Stimulated activated CD4-positive, alpha-beta T cell treated with anti-CD3 and anti-CD28 coated beads, Interleukin-1b, Interleukin-23, amount 100 ng/mL, for 48 hours (primary cell): ENCODE measurements at places on chromosomes 7 and 10.
A peak's percentile ranks its signal among the peaks of the same experiment; 100 is the strongest.

DNA sequence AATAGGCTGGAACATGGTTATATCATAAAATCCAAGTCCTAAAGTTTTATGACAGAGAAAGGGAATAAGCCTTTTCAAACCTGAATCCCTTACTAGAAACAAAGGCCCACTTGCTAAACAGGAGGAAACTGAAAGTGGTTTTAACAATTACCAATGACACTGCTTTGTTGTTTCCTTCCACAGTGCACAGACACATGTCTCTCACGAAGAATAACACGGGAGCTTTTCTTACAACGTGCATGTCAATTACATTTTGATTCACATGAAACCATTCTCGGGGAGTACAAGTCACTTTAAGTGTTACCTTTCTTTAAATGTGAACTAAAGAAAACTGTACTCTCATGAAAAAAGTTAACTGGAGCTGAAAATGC is 1.4 kb downstream of the MRPS33 start:
- DNase-seq: no peak

GRCh38 chr10:113644185-113645120 is 19.4 kb downstream of the NRAP start:
- DNase-seq: no peak

DNA sequence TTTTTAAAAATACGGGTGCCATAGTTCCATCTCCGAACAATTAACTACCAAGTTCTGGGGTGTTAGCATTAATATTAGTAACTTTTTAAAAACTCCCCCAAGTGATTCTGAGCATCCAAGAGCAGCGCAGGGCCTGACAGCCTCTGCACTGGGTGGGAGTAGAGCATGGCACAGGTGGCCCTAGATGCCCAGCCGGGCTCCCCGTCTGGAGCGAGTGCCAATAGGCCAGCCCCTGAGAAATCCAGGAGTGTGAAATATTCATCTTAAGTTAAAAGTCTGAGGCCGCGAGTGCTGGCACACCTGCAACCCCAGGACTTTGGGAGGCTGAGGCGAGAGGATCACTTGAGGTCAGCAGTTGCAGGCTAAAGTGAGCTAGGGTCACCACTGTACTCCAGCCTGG is 16.2 kb downstream of the FAM107B start:
- no peak for DNase-seq

DNA sequence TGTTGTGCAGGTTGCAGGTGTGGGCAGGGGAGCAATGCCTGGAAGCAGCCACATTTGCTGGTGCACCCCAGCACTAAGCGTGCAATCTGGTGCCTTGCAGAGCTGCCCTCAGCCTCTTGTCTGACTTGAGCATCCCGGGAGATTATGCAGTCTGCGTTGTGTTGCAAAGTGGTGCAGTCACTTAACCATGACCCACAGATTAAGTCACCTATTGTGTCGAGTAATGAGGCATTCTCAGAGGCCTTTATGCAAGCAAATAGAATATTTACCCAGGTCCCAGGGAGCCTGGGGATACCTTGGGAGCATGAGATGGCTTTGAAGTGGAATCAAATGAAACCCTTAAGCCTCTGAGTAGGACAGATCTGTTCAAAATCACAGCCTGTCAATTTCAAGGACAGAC is 529.0 kb downstream of the TYW1 start:
- DNase-seq: no peak

GRCh38 chr10:50152792-50153272 is 85.1 kb downstream of the WASHC2A start:
- DNase-seq: no peak

GRCh38 chr7:22663357-22663718 is 63.7 kb upstream of the IL6 start:
- DNase-seq: peak; percentile 37

GRCh38 chr10:44470784-44471183 is 85.9 kb upstream of the CXCL12 start:
- no peak for DNase-seq

DNA sequence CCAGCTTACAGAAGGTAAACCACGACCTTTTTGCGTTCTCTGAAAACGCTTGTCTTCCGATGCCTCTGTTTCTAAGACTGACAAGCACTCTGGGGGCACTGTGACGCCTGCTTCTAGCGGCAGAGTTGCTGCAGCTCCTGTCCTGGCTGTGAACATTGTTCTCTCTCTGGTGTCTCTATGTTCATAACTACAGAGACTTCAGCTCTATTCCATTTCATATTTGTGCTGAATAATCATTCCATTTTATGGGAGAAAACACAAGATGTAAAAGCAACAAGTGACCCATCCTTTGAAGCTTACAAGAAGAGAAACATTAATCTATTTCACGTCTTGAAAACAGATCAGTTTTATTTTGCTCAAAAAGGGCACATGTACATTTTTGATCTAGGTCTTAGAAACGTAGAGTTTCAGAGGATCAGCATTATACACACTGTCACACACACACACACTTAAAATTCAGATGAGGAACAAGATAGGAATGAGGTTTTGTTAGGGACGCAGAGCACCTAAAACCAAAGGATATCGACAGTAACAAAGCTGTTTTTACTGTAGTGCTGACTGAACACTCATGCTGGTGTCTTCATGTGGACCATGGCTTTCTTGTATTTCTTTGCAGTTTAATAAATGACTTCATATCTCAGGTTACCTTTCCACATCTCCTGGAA is 3.0 kb downstream of the IKZF1 start:
- DNase-seq: peak; percentile 76

DNA sequence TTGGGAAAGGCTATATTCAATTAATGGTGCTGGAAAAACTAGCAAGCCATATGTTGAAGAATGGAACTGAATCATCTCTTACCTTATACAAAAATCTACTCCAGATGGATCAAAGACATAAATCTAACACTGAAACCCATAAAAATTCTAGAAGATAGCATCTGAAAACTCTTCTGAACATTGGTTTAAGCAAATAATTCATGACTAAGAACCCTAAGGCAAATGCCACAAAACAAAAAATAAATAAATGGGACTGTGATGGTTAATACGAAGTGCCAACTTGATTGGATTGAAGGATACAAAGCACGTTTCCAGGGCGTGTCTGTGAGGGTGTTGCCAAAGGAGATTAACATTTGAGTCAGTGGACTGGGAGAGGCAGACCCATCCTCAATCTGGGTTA is 1130.0 kb downstream of the DNAJB9 start:
- DNase-seq: no peak

DNA sequence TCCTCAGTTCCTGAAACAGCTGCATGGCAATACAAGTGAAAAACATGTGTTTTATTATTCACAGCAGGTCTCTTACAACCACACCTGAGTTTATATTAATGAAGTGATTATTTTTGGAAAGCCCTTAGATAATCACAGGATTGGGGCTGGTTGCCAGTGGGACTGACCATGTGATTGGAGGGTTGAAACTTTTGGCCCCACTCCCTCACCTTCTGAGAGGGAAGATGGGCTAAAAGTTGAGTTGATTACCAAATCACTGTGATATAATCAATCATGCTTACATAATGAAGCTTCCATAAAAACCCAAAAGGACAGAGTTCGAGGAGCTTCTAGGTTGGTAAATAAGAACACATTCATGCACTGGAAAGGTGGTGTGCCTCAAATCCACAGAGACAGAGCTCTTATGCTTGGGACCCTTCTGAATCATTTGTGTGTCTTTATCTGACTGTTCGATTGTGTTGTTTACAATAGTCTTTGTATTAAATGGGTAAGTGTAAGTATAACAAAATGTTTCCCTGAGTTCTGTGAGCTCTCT is 393.9 kb downstream of the RPS24 start:
- no peak for DNase-seq

DNA sequence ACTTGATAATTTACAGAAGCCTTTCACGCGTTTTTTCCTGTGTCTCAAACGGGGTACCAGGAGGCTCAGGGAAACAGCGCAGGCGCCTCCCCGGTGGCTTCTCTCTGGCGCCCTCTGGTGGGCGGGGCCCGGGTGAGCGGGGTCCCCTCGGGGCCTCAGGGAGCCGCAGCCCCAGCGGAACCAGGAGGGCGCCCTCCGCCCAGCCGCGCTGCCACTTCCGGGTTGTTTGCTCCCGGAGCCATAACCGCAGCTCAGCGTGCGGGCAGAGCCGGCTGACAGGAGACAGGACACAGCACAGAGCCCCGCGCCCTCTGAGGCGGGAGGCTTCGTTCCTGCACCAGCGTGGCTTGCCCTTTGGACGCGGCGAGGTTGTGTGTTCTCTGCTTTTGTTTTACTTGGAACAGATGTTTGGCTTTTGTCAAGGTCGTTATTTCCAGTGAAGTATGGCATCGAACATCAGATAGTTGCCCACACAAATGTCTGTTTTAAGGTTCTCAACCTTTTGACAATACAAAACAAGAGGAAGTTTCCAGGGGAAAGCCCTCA is 6.9 kb upstream of the CYP2E1 start:
- DNase-seq: peak; percentile 92

GRCh38 chr10:101000915-101001658 is 1.5 kb downstream of the LZTS2 start:
- no peak for DNase-seq
